ENCODE measurements at places on chromosomes 2 and 18.

DNA sequence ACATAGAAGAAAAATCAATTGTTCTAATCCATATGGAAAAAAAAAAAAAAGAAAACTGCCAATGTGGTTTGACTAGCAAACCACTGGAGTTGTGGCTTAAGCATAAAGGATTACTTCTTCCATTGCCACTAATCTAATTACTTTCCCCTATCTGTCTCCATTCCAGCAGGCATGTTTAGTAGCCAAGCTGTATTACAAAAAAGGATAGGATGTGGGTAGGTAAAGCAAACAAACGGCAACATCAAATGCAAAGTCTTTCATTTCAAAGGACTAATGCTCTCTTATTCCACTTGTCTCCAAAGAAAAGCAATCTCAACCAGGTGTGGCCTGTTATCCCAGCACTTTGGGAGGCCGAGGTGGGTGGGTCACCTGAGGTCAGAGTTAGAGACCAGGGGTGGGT, 36.5 kb downstream of the SLC8A1 start:
- no peak for DNase-seq

- no peak for DNase-seq
Measured at GRCh38 chr18:61967252-61967891, 74.6 kb upstream of the RNF152 start.

- DNase-seq: no peak
Measured at GRCh38 chr2:74620671-74621070, 27.5 kb downstream of the M1AP start.

DNA sequence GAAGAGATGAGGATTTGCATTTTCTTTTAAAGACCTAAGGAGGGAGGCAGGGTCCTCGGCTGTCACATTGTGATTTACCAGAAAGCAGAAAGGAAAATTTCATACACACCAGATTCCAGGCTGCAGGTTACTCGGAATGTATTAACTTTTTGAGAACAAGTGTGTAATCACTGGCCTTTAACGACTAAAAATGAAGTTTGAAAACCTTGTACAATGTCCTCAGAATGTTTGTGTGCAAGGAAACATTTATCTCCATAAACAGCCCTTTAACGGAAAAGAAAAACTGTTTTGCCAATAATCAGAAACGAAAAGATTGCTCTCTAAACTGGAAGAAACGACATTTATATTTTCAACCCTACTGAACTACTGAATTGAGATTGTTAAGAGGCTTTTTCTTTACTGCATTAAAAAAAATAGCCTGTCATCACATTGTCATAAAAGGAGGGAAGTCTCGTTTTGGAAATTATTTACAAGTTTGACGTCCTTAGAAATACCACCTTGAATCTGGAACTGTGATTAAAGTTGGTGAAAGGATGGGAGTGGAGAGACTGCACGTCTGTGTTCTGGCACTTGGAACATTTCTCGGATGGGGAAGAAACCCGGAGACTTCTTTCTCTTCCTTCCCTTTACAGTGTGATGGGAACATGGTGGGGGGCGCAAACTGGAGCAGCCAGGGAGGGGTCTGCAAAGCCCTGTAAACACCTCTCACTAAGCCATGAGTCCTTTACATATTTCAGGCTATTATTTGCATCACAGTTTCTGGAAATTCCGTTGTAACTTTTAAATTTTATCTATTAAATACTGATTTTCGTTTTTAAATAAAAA, 134.1 kb upstream of the SIX3 start:
- DNase-seq: no peak

GRCh38 chr2:169584005-169584877, at the start of gene PPIG:
Gene PPIG, plus strand, starts transcription at chr2:169584351. Its CDS starts 19,691 bp downstream, at chr2:169604042.
- peak; percentile 87 for DNase-seq

DNA sequence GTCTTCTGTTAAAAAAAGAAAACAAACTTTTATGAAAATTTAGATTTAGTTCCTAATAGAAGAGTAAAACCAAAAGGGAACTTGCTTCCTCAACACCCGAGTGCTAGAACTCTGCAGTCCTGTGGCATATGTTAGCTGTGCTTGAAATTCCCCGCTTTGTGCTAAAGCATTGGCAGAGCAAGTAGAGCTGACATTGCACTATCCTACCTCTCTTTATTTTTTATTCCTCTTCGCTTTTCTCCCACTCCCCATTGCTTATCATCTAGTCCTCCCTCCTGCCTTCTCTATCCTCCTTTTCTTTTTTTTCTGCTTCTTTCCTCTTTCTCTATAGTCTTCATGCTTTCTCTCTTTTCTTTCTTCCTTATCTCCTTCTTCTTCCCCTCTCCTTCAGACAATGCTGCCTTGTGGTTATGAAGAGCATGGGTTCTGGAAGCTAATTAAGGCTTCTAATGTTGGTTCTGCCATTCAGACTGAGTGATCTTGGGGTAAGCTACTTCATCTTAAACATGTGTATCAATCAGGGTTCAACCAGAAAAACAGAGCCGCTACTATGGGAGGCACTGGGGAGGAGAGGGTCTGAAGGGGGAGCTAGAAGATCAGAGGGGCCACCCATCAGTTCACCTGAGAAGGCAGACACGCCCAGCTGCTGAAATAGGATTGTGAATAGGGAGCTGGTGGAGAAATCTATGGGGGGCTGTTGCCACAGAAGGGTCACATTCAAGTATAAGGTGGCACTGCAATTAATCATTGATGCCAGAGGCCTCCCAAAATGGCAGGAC, 31.4 kb upstream of the PELI1 start:
- no peak for DNase-seq

- DNase-seq: no peak
Measured at GRCh38 chr2:128374001-128374710, 55.5 kb upstream of the HS6ST1 start.

- no peak for DNase-seq
Measured at GRCh38 chr2:198961547-198961946, 496.2 kb downstream of the SATB2 start.

DNA sequence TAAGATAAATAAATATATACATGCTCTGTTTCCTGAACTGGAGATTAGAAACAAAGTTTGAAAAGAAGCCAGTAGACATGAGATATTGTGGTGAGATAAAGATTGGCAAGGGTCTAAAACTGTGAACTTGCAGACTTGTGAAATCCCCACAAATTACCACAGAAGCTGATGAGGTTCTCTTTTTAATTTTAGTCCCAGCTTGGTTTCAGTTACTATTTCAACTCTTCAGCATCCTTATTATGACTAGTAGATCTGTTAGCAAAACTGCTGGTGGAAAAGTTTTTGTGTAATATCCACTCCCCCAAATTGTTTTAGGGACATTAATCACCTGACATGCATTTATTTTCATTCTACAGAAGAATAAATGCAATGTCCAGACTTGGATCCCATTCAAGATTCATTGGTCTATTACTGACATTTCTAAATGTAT, 20.8 kb downstream of the RASGRP3 start:
- DNase-seq: peak; percentile 78

- DNase-seq: no peak
Measured at GRCh38 chr2:101882769-101883307, 108.9 kb upstream of the IL1R2 start.

DNA sequence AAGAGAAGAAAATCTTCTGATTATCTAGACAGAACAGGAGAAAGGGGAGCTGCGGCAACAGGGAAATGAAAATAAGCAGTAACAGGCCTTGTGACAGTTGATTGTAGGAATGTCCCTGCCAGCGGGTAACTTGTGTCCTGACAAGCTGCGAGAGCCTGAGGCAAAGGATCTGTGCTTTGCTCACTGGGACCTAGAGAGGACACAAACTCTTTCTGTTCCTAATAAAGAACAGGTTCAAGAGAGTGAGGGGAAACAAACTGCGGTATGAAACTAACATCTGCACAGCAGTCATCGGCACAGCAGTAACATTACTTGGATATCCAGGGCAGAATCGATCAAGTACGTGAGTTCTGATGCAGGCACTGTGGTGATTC, 103.7 kb upstream of the THOC1 start:
- no peak for DNase-seq

- no peak for DNase-seq
Measured at GRCh38 chr2:46855805-46856204, 59.8 kb downstream of the MCFD2 start.

GRCh38 chr18:6280211-6280743, 134.4 kb downstream of the L3MBTL4 start:
- DNase-seq: no peak

- no peak for DNase-seq
Measured at GRCh38 chr18:34866310-34866709, 156.2 kb downstream of the DTNA start.

GRCh38 chr2:66489436-66489835, 54.5 kb downstream of the MEIS1 start:
- no peak for DNase-seq

DNA sequence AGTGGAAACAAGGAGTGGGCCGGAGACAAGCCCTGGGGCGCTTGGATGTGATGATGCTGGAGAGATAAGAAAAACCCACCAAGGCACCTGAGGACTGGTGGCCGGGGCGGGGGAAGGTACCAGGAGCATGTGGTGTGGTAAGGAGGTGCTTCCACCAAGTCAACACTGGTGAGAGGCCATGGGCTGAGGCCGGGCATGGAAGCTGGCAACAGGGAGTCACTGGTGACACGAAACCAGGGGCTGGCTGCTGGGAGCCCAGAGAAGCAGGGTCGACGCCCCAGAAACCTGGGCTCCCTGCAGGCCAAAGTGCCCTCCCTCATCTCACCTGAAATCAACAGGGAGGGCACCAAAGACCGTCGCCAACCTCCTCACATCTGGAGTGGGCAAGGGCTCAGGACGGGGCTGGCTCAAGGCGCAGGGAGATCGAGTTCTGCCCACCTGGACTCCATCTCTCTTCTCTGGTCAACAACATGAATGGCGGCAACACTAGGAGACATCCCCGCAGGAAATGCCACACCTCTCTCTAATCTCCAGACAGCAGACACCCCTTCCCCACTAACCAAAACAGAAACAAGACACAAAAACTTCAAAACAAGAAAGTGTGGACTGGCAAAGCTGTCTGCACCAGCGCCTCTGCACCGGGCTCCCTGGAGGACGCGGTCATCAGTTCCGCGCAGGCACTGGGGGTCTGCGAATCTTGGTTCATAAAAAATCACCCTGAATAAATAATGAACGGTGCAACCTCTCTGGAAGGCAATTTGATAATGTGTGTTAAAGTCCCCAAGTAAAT, 185.5 kb downstream of the HDAC4 start:
- no peak for DNase-seq

- peak; percentile 55 for DNase-seq
Measured at GRCh38 chr2:230234845-230235244, 9.3 kb downstream of the SP140 start.

GRCh38 chr2:234463626-234464290, 33.1 kb downstream of the ARL4C start:
- no peak for DNase-seq

- no peak for DNase-seq
Measured at GRCh38 chr18:55547705-55548056, 40.3 kb downstream of the TCF4 start.

GRCh38 chr2:118493213-118493612, 354.2 kb downstream of the EN1 start:
- DNase-seq: no peak

GRCh38 chr2:27085673-27086089, 891 bp upstream of the KHK start:
- peak; percentile 52 for DNase-seq

GRCh38 chr18:44927127-44927849, 246.6 kb downstream of the SETBP1 start:
- no peak for DNase-seq

GRCh38 chr2:37392428-37392827, 48.0 kb downstream of the QPCT start:
- no peak for DNase-seq

GRCh38 chr2:25115902-25116301, 52.5 kb downstream of the POMC start:
- no peak for DNase-seq

DNA sequence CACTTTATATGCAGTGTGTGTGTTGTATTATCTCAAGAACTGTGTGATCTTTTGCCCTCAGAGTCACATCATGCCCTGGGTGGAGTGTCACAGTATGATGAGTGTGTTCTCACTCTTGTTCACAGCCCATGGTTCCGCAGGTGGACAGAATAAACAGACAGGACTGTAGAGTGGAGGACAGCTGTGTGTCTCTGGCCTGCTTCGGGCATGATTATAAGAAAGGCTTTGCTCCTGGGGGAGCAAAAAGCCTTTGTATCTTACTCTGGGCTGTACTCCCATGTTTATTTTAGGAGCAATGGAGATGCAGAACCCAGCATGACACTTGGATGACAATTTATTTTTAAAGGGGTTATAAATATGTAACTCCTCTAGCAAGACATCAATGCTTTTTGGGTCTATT, 371.7 kb upstream of the MEX3C start:
- DNase-seq: no peak

GRCh38 chr18:26960911-26961310, 95.4 kb upstream of the AQP4 start:
- DNase-seq: no peak

GRCh38 chr18:58495634-58496033, 133.3 kb downstream of the ALPK2 start:
- no peak for DNase-seq

DNA sequence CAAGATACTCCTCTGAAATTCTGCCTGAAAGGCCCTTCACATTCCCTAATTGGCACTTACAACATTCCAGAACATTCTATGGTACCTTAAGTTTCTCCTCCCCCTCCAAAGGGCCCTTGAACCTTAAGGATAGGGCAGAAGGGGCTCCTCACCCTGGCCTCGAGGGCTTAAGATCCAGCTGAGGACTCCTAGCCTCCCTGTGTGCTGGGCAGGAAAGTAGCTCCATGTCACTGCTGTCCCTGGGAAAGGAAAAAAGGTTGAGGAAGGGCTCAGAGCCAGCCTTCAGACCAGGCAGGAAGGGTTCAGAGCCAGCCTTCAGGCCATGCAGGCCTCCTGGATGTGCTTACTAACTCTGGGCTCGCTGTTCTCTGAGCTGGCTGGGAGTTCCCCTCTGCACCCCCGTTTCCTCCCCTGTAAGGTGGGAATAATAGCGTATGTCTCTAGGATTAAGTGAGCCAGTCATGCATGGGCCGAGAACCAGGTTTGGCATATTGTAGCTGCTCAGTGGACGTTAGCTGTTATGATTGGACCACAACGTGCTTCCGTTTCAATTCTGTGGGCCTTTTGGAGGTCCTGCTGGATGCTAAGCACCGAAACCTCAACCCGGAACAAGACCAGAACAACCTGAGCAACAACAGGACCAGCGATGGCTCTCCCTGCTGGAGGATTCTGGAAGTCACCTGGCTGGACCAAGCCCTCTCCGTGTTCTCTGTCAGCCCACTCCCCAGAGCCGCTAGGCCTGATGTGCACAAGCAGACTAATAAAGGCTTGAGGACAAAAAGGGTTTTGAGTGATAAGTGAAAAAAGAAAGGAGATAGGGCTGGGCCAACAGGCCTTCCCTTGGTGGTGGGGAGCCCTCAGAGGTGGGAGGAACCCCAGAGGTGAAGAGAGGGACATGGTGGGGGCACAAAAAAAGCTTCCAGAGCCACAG, 1.0 kb upstream of the B3GNT7 start:
- peak; percentile 77 for DNase-seq

DNA sequence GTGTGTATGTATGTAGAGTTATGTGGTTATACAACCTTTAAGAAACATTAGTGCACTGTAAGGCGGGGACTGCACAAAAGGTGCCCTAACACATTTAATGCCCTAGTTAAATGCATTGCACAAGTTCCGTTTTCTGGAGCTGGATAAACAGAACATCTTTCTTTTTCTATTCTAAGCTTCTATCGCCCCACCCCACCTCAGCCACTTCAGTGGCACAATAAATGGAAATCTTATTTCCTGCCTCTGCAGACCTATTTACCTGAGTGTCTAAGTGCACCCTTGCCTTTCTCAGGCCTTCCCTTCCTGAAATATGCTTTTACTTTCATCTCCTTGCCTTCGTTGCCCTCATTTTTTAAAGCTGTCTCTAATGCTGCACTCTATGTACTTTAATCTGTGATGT, 123.5 kb downstream of the TANC1 start:
- no peak for DNase-seq

Measured in GM06990 (cell line).